AG08396 (cell line): ENCODE measurements at places on chromosomes 2 and 18.
A peak's percentile ranks its signal among the peaks of the same experiment; 100 is the strongest.

DNA sequence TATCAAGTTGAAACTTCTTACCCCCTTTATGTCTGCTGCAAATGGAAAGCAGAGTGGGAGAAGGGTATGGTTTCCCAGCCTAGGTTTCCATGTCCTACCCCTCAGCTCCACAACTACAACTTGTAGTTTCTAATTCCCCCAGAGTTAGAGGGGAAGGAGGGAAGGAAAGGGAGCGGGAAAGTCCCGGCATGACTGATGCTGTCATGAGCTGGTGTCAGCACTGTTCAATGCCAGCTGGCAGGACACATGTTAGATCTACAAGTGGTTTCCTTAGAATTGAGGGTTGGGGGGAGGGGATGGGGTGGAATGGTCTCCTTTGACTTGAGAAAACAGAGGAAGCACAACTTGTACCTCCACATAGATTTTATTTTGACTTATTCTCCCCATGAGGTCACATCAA, 194.0 kb downstream of the MBD2 start:
- no peak for DNase-seq

GRCh38 chr2:109201465-109202327, 72.7 kb downstream of the SH3RF3 start:
- no peak for DNase-seq

DNA sequence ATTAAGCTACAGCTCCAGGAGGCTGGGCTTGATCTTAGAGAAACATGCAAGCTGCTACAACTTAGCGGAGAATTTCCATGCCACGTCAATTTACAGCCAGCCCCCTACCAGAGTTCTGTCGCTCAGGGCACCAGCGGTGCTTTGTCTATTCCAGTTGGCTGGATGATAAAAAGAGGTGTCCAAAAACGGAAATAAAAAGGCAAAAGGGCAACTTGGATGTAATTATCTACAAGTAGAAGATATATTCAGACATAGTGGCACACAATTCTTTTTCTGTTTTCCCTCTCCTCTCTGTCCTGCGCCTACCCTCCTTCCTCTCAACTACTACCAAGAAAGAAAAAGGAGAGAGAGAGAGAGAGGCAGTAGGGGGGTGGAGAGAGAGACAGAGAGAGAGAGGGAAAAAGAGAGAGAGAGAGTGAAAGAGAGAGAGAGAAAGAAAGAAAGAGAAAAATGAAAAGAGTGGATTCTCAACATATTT, 363 bp upstream of the RFTN2 start:
- DNase-seq: peak; percentile 41

DNA sequence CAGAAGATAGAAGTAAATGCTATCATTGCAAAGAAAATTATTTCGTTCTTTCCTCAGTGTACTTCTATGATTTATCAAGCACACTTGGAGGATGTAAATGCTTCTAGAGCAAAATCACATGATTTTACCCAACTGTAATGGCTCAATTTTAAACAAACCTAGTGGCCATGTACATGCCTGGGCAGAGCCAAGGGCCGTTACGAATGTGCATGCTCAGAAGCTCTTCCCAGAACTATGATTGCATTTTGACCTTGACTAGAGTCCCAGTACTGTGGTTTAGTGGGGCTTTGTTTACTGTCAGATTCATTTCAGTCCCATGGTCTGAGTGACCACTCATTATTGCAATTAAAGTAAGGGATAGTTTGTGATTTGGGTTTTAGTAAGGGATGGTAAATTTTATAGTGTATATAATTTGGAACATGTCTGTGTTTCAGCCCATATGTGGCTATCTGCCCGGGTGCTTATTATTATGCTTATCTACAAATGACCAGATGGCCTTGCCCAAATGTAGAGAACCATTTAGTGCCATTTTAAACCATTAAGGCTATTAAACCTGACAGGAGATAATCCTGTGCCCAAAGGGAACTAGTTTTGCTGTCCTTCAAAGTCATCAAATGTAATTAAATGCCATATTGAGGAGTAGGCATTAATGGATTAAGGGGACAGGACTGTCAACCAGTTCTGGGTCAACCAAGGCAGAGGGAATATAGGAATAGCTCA, 239.1 kb downstream of the ICOS start:
- DNase-seq: no peak

GRCh38 chr18:25251068-25251467, 100.9 kb downstream of the ZNF521 start:
- no peak for DNase-seq

GRCh38 chr18:22113144-22113844, 56.1 kb upstream of the GATA6 start:
- no peak for DNase-seq

GRCh38 chr2:223036790-223037444, 15.1 kb upstream of the KCNE4 start:
- DNase-seq: no peak

DNA sequence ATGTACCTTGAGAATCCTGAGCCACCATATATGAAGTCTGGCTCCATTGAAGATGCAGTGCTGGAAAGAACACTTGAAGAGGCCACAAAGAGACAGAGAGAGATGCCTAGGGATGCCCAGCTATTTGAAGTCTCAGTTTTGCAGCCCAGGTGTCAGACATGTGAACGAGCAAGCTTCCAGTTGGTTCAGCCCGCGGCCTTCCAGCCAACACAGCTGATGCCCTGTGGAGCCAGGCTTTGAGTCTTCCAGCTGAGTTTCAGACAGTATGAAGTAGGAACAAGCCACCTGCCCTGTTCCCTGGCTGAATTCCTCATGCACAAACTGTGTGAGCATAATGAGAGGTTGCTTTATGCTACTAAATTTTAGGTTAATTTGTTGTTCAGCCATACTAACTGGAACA, 108.8 kb downstream of the SPHKAP start:
- DNase-seq: no peak
